ENCODE measurements at places on chromosomes 11 and 22.

DNA sequence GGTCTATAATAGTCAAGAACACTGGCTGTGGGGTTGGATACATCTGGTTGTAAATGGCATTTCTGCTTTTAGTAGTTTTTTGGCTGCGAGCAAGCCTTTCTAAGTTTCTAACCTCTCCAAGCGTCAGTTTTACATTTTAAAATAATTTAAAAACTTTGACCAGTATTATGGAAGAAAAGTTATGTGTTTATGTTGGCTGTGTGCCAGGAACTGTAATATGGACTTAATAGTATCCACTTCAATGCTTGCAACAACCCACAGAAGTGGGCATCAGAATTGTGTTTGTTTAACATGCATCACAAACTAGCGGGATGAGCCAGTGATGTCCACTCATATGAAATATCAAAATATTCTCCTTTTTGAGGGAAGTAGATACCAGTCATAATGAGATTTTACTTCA lies 844.2 kb downstream of the JRKL start:
- no peak for DNase-seq

- DNase-seq, result no peak
These were observed 79.2 kb downstream of the BRD1 start for GRCh38 chr22:49748514-49748913.

DNA sequence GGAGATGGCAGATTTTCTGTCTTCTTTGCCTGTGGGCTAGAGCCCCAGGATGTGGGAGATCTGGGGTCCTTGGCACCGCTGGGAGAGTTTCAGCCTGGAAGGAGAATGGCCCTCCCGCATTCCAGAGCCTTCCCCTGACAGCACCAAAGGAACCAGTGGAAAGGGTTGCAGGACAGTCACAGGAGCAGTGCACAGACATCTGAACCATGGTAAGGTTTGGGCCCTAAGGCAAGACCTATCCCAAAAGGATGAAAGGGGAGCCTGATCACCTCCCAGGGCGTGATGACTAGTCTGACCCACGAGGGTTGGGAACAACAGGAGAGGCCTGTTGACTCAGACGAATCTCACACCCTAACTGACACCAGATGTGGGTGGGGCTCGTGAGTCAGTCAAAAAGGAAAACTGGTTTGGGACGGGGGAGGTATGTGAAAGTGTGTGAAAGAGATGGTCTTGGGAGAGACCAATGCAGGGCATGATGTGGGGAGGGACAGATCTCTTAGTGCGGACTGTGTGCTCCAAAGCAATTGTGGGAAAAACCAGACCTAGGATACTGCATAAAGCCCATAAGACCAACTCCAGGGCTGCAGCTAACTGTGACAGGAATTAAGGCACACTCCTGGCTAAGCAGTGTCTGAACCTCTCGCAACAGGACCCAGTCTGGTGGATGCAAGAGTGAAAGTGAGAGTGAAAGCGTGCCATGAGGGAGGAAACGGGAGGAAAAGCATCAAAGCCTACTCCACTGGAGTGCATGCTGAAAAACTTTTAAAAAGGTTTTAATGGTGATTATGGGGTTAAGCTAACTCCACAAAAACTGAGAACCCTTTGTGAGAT lies 39.1 kb upstream of the GLYAT start:
- no peak for DNase-seq

GRCh38 chr11:14677146-14677545 lies 33.5 kb downstream of the PDE3B start:
- DNase-seq, result no peak

- no peak for DNase-seq
These were observed 124.9 kb downstream of the MRTFA start for GRCh38 chr22:40511604-40512003.

DNA sequence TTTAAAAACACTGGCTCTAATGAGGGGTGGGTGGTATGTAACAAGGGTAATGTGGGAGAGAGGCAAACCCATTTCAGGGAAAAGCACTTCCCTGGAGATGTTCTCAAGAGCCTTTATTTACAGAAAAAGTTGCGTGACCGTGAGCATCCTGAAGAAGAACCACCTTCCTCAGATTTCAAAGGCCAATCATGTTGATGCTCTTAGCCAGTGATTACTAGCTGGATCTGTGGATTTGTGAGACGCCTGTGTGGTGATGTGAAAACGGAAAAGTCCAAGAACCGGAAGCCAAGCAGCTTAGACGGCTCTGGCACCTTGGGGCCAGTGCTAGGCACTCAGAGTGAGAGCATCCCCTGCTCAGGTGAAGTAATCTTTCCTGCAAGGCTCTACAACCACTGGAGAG lies 12.6 kb upstream of the UBASH3B start:
- no peak for DNase-seq

- no peak for DNase-seq
These were observed 40.0 kb downstream of the APOL1 start for GRCh38 chr22:36292823-36293530.

DNA sequence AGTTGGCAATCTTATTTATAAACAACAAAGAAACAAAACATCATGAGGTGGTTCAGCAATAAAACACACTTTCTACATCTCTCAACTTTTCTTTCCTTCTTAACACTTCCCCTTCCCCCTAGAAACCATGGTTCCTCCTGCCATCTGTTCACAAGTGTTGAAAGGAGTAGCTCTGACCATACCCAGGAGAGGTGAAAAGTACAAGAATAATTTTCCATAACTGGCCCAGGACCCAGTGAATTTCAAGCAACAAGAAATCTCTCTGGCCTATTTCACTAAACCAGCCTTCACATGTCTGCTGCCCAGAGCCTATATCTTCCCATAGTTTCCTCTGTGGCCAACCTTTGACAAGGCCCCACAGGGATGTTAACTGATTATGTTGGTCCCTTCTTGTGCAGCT lies 98.2 kb upstream of the CEP126 start:
- no peak for DNase-seq

DNA sequence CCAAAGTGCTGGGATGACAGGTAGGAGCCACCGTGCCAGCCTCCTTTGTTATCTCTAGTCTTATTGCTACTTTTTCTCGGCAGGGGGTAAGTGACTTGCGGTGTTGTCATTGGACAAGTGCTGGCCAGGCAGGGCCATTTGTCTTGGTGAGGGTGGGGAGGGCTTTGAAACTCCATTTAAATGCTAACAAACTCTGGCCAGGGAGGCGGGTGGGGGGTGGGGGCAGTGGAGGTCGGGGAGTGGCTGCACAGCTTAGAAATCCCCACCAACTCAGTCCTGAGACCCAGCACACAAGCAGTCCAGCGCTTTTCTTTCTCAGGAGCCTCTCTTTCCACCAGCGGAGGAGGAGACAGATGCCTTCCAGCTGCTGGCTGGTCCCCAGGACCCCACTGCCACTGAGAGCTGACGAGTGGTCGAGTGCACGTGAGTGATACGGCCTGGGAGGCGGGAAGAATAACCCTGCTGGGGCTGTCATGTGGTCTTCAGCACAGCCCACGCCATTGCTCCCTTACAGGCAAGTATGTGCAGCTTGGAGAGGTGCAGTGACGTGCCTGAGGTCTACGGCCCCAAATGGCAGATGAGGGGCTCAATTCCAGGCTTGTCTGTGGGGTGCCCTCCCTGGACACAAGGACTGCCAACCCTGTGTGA lies 24.2 kb upstream of the OSBPL5 start:
- no peak for DNase-seq

- no peak for DNase-seq
These were observed 13.2 kb downstream of the OOSP3 start for GRCh38 chr11:59891781-59892181.

DNA sequence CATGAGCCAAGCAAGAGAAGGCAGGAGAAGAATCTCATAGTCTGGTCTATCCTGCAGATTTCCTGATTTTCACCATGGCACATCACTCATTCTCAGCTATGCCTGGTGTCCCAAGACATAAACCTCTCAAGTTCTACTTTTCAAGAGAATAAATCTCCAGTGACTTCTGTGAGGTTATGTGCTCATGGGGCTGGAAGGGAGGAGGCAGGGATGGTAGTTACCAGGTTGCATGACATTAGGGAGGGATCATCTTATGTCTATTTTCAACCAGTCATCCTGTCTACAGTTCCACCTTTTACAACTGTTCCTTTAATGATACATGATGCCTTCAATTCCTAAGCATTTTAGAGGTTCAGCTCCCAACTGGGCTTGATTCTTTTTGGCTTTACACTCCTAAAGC lies 297.7 kb downstream of the SOX6 start:
- no peak for DNase-seq

DNA sequence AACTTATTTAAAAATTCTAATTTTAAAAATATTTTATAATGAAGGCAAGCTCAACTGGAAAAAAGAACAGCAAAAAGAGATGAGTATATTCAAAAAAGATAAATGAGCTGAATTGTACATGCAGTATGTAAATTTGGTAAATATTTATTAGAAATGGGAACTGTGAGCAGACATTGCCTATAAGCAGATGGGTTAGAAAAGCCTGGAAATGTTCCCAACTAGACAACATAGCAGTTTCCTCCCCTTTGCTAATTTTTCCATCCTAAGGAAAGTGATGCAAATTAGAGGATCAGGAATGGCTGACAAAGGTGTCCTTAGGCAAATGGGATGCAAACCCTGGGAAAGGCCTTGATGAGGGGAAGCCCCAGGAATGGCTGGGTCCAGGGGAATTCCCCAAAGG lies 37.2 kb downstream of the TP53I11 start:
- no peak for DNase-seq

DNA sequence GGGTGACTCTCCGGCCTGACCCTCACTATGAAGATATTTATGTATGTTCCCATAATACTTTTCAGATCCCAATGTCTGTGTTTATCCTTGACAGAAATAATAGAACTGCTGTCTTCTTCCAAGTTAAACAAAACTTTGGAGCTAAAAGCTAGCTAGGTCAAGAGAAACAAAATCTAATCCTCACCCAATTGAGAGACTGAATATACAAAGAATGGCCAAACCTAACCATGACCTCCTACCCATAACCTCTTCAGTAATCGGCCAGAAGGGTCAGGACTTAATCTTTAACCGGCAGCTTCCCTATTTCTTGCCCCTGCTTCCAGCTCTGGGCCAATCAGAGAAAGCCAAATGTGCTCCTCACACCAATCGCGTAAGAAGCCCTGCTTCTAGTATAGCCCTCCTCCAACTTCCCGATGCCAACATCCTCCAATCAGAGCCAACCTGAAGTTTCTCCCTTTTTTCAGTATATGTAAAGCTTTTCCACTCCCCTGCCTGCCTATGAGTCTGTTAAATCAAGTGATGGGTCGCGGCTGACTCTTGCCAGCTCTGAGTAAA lies 1.7 kb upstream of the DDX6 start:
- peak; percentile 28 for DNase-seq

GRCh38 chr22:17098379-17098819 lies 13.6 kb downstream of the IL17RA start:
- DNase-seq, result no peak

DNA sequence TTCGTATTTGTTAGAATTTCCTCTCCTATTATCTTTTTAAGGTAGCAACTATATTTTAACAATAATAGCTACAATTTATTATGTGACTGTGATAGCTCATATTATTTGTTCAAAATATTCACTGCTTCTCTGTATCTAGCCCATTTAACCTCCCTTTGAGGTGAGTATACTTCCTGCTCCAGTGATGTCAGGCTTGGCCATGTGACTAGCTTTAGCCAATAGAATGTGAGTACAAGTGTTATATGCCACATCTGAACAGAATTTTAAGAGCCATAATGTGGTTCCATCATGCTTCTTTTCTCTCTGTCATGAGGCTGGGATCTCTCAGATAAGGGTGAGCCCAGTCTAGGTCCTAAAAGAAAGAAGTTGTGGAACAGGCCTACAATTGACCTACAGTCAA lies 217.6 kb downstream of the TTC28 start:
- DNase-seq, result no peak

GRCh38 chr22:17232406-17232805 lies 13.2 kb upstream of the ADA2 start:
- no peak for DNase-seq

DNA sequence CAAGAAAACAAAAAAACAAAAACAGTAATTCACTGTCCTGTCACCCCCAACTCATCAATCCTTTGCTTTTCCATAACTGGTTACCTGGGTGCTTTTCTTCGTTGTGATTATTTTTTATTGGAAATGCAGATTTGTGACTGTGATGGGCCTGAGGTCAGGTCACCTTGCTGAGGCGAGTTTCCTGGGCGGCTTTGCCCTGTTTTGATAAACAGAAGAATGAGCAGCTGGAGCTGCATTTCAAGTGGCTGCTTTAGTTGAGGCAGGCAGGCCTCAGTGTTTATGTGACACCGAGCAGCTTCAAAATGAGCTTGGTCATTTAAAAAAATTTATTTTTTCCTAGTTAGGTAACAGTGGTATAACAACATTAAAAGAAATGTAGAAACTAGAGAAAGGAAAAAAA lies 22.2 kb downstream of the PTPRJ start:
- DNase-seq, result no peak

DNA sequence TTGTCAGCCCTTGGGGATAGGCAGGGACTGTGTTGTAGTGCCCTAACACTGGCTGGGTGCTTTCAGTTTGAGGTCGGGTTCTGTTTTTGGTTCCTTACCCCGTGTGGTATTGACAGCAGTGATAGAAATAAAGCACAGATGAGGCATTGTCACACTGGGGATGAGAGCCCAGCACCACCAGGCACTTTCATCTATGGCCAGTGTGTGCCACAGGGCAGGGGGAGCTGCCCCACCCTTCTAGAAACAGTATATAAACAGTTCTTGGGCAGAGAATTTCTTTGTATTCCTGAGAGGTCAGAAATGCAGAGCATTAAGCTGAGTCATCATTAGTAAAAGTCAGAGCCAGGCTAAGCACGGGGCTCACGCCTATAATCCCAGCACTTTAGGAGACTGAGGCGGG lies 23.1 kb upstream of the CDC42EP2 start:
- peak; percentile 28 for DNase-seq

DNA sequence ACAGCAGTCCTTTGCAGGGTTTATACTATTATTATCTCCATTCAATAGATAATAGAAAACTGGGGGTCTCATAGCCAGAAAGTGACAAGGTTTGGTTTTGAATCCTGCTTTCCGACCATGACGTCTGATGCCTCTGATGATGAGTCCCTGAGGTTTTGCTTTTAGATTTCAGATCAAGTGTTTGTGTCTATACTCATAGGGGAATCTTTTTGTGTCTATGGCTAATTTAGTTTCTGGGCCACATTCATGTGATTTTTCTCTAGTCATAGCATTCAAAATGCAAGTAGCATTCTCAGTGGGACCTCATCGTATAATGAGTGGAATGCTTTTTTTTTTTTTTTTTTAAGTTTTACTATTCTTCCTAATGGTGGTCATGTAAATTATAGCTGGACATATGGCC lies 72.9 kb downstream of the TNRC6B start:
- DNase-seq, result no peak

- no peak for DNase-seq
These were observed 19.4 kb downstream of the PIWIL4 start for GRCh38 chr11:94586546-94586945.
